ENCODE measurements at places on chromosomes 6 and 20.
A peak's percentile ranks its signal among the peaks of the same experiment; 100 is the strongest.

DNA sequence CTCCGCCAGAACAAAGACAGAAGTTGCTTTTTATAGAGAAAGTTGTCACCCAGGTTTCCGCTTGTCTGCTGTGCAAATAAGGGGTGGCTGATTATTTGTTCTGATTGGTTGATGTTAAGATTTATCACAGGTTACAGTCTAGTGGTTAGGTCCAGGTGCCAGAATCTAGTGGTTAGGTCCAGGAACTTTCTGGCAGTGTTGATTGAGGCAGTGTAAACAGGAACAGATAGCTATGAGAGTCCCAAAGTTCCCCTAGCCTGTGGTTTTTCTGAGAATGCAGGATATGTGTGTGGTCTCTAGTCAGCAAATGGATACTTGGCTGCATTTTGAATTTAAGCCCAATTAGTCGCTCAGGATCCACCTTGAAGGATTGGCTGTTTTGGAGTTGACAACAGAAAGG is 148.0 kb downstream of the TMEM200A start:
- H3K36me3 ChIP-seq, result no peaks in the 10 kb centered on the region
- no peak for DNase-seq
- H3K27me3 ChIP-seq, result no peaks in the 10 kb centered on the region
- no peaks in the 10 kb centered on the region for H3K4me1 ChIP-seq

DNA sequence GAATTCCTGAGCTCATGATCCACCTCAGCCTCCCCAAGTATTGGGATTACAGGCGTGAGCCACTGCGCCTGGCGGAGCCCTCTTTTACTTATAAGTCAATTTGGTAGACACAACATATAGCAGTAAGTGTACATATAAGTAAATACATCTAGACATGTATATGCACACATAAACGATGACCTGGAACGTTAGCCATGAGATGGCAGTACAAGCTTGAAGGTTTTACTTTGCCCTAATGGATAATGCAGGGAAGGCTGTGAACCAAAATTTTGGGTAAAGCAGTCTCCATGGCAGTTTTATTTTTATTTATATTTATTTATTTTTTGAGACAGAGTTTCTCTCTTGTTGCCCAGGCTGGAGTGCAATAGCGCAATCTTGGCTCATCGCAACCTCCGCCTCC is 2.4 kb upstream of the GNMT start:
- no peak overlapping the region for H3K27ac ChIP-seq
- DNase-seq, result no peak
- H3K4me3 ChIP-seq, result no peak overlapping the region
- peaks cover 14% of the 10 kb centered on the region for H3K4me1 ChIP-seq

GRCh38 chr20:34310481-34311117 is 7.4 kb upstream of the AHCY start:
- no peak overlapping the region for H3K4me3 ChIP-seq
- no peak for DNase-seq
- H3K27me3 ChIP-seq, result no peaks in the 10 kb centered on the region
- H3K36me3 ChIP-seq, result no peaks in the 10 kb centered on the region
- peaks cover 17% of the 10 kb centered on the region for H3K4me1 ChIP-seq

DNA sequence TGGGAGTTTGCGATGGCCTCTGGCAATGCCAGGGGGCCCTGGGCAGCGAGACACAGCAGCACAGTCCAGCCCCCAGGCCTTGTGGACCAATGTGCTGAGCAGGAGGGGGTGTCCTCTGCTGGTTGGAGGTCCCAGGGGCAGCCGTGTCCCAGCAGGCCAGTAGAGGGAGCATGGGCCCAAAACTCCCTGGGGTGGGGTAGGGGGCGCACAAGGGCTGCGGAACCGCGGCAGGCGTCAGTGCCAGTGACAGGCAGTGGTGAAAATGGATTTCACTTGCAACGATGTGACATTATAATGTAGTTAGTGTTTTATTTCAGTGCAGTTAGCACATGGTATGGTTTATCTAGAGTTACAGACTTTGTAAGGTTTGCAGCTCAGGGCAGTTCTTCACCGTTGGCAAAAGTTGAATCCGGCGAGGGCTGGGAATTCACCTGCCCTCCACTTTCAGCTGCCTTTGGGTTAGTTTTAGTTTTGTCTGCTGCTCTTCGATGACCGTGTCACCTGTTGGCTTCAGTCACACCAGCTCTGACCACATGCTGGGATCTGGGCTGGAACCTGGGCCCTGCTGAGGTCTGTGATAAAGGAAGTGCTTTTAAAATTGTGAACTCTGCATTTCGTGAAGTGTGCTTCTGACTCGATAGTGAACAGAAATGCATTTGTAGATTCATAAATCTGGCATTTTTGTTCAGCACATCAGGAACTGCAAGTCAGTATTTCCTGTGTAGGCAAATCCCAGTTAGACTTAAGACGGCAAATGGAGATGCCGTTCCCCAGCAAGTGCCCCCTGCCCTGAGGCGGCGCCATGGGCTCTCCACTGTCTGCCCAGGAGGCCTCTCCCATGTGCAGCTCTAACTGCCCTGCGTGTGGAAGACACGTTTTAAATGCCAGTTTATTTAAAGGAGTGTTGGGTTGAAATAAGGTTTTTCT is 46.8 kb downstream of the PYGB start:
- no peak overlapping the region for H3K4me3 ChIP-seq
- peaks cover 13% of the 10 kb centered on the region for H3K4me1 ChIP-seq
- peak overlapping the region; percentile 27 for H3K27ac ChIP-seq
- DNase-seq, result no peak
- H3K27me3 ChIP-seq, result no peaks in the 10 kb centered on the region

DNA sequence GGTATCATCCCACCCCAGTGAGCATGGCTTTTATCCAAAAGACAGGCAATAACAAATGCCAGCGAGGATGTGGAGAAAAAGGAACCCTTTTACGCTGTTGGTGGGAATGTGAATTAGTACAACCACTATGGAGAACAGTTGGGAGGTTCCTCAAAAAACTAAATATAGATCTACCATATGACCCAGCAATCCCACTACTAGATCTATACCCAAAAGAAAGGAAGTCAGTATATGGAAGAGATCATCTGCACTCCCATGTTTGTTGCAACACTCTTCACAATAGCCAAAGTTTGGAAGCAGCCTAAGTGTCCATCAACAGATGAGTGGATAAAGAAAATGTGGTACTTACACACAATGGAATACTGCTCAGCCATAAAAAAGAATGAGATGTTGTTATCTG is 5.9 kb upstream of the KIAA1755 start:
- no peak overlapping the region for H3K27ac ChIP-seq
- H3K27me3 ChIP-seq, result no peaks in the 10 kb centered on the region
- no peak overlapping the region for H3K4me3 ChIP-seq
- peaks cover 7% of the 10 kb centered on the region for H3K4me1 ChIP-seq
- no peaks in the 10 kb centered on the region for H3K36me3 ChIP-seq

Measured in vagina (tissue), 2 donors.